Stimulated activated CD8-positive, alpha-beta memory T cell treated with anti-CD3 and anti-CD28 coated beads, Interleukin-15, amount 100 ng/mL, for 4 hours (primary cell): ENCODE measurements at places on chromosomes 12 and 14.

GRCh38 chr14:54355698-54356097 is 41.1 kb upstream of the CDKN3 start:
- no peak for DNase-seq

DNA sequence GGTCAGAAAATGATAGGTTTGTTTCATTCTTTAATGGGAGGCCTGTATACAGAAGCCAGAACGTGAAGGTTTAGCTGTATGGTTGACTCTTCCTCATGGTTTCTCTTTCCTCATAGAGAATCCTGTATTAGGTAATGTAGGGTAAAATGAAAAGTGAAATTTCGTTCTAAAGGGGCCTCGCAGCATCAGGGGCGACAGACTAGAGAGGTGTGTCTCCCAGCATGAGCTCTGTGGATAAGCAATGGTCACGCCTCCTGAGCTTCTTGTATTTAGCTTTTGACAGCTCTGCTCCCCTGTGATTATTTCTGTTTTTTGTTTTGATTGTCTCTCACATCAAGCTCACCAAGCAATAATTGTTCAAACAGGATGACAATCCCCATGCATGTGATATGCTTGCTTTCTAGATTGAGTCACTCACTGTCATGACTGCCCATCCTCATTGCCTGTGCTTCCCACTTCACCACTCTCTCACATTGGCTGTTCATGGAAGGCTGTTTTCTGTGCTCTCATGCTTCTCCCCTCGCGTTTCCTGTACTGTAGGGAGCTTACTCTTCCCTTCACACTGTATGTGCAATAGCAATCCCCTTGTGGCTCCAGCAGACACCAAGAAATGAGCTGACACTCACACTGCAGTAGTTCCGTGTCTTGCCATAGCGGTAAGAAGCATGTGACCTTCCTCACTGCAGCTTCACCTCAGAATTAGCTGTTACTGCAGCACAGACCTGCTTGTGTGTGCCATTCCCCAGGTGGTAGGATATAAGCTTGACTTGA is 44.0 kb downstream of the RAD52 start:
- no peak for DNase-seq

DNA sequence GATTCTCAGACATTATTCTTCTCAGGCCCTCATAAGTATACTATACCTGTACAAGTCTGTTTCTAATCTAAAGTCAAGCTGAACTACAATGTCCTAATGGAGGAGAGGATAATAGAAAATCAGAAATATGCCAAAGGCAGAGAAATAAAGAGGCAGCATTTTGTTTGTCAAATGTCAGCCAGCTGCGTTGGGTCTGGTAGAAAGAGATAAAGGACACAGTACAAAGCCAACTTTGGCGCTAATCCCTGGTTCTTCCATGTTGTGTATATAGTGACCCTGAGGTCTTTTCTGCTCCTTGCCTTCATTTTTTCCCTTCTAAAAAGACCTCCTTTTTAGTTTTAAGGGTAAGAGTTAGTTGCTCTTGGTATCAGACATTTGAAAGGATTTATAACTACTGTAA is 103.1 kb downstream of the PRICKLE1 start:
- no peak for DNase-seq

DNA sequence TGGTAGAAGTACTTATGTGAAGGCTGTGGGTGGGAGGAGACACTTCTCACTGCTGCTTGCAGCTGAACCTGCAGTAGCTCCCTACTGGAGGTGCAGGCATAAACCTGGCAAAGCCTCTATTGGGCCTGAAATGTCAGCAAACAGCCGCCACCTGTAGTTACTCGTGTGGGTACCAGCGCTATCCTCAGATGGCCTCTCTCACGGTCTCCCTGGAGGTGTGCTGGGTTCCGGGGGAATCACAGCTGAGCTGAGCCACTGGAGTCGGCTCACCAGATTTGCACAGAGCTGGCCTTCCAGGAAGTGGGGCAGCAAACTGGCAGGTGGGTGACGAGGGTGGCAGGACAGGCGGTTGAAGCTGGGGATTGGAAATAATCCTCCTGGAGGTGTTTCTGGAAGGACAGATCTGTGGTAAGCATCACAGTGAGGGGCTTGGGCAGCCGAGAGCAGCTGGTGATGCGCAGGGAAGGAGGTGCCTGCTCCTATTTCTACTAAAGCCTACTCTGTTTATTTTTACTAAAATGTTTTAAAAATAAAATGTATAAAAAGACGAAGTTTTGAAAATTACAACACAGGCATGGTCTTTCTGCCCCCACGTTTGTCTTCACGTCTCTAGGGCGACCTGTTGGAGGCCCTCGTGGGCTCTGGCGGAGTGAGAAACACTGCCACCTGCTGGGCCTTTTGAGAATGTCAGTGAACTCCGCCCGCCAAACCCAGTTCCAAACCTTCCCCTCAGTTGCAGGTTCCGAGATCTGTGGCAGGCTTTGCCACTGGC is 67.8 kb upstream of the PLEKHG3 start:
- peak; percentile 38 for DNase-seq

DNA sequence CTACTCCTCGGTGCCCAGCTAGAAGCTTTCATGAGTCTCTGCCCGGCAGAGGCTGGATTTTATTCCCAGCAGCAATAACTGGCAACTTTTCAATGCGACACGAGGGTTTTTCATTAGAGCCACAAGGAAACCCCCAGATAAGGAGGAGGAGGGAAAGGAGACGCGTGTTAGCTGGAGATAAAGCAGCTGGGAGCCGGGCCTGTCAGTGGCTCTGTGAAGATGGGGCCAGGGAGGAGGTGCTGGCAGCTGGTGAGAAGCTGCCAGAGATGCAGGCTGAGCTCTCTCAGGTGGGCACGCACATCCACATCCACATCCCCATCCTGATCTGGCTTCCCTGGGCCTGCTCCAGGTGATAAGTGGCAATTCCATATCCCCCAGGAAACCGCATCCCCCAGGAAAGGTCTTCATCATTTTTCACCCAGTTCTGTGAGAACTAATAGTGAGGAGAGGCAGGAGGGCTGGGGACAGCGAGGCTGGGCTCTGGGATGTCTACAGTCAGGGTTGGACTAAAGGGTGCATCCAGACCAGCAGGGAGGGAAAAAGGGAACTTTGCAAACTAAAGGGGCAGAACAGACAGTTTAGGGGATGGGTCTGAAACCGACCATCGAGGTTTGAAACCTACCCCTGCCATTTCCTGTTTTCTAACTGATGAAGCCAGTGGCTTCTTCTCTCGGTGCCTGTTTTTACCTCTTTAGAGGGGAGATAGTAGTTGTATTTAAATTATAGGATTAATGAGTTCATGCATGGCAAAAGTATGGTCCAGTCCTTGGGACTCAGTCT is 413.2 kb downstream of the DPF3 start:
- no peak for DNase-seq

DNA sequence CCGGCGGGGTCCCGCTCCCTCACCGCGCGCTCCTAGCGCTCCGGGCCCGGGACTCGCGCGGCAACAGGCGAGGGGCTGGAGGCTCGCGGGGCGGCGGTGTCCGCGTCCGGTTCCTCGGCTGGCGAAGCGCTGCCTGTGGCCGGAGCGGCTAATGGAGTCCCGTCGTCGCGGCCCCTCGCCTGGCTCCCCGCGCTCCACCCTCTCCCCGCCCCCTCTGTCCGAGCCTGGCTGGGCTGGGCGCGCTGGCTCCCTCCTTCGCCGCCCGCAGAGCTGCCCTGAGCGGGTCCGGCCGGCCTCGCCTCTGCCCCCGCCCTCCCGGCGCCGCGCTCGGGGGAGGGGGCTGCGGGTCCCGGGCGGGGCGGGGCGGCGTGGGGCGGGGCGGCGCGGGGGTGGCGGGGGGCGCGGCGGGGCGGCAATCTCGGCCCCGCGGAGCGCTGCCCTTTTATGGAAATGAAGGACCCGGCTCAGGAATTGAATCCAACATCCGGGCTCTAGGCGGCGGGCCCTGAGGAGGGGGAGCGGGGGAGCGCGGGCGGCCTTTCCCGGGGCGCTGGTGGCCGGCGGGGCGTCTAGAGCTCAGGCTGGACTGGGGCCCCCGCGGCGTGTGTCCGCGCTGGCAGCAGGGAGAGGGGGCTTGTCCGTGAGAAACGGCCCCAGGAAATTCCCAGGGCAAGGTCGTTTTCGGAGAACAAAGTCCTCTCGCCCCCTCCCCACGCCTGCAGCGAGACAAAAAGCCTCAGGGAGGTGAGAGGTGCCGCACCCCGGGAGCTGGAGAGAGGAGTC is at the start of gene FERMT2:
Gene FERMT2, minus strand, starts transcription at position 153 of the 783 bp plus-strand sequence. CDS start 482 bp downstream, outside the sequence.
- no peak for DNase-seq

GRCh38 chr14:24036169-24036962 is 15.4 kb upstream of the CARMIL3 start:
- DNase-seq, result no peak

- no peak for DNase-seq
Measured at GRCh38 chr12:1790444-1790843, 29.9 kb upstream of the LRTM2 start.

- no peak for DNase-seq
Measured at GRCh38 chr12:21453312-21453852, 15.9 kb downstream of the PYROXD1 start.

- DNase-seq, result no peak
Measured at GRCh38 chr14:77122526-77123125, 19.0 kb downstream of the ZDHHC22 start.

- no peak for DNase-seq
Measured at GRCh38 chr14:67461341-67461985, 27.1 kb downstream of the TMEM229B start.

DNA sequence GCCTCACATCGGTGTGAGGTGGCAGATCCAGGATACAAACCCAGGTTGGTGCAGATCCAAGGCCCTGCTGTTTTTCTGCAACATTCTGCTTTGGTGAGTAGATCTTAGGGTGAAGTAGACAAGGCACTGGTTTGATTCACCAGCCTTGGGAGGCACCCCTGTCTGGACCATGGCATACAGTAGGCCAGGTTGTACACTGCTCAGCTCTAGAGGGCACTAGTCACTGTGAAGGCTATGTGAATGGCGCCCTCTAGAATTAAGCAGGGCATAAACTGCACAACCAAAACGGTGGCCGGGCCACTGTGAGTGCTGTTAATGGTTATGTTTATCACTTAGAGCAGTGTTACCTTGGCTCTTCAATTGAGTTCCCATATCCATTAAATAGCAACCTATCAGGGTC is 280.6 kb upstream of the PWP1 start:
- no peak for DNase-seq

DNA sequence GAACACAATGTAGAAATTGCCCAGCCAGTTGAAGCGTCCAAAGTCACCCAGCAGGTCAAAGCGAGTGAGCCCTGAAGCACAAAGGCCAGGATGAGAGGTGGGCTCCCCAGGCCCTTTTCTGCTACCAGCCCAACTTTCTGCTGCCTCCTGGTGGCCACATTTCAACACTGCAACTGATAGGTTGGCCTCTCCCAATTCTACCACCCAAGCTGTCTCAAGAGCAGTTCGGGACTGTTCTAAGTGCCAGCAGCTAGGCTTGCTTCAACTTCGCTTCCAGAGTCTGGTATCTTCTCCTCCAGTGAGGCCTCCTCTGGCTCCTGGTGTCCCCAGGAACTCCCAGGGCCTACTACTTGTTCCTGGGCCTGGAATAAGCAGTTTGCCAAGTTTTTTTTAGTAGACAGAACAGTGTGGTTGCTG is 3.4 kb upstream of the DHH start:
- DNase-seq, result peak; percentile 27

DNA sequence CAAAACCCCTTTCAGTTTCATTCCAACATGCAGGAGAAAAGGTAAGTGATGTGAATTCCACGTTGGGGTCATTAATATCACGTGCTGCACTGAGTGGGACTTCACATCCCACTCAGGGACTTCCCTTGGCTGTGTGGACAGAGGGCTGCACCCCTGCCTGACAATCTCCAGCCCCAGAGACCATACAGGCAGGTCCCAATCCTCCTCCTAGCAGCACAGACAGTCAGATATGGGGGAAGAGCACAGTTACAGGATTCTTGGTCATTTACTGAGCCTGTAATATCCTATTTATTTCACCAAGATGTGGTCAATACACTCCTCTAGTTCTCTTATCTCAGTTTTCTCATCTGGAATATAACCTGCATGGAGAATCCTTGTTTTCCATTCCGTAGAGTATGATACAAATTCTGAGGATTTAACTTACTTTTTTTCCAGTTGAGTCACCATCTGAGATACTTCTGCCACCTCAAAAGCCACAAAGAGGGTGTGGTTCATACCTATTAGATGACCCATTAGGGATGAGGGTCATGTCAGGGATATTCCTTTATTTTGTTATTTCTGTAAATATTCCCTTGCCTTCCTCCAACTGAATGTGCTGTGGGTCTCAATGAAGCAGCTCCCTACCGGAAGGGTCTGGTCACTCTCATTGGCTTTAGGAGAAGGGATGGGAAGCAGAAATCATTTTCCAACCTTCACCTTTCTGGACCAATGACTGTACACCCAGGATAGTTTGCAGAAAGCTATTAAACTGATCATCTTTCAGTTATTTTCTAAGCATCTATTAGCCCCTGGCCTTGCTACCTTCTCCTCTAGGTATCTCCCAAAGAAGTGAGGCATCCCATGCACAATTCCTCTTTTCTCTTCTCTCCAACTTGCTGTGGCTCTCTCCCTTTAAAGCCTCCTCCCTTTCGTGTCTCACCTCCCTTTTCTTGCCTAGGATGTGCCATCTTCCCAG is 43.0 kb upstream of the NTF3 start:
- DNase-seq, result no peak

- no peak for DNase-seq
Measured at GRCh38 chr12:6424008-6424347, 20.8 kb upstream of the CD27 start.

DNA sequence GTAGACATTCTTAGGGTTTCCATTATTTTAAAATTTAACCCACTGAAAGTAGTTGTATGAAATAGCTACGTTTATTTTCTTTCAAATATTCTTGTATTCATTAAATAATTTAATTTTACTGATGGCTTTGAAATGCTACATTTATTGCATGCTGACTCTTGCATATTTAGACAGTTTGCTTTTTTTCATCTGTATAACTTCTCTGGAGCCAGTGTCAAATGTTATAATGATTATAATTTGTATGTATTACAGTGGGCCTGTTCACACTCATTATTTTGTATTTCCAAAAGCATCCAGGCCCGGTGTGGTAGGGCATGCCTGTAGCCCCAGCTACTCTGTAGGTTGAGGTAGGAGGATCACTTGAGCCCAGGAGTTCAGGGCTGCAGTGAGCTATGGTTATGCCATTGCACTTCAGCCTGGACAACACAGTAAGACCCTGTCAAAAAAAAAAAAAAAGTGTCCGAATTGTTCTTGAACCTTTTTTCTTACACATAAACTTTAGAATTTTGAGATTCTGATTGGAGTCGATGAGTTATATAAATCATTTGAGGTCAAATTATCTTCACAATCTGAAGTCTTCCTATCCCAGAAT is 905 bp downstream of the ZNF84 start:
- DNase-seq, result no peak
